ENCODE measurements at places on chromosomes 12 and 14.

DNA sequence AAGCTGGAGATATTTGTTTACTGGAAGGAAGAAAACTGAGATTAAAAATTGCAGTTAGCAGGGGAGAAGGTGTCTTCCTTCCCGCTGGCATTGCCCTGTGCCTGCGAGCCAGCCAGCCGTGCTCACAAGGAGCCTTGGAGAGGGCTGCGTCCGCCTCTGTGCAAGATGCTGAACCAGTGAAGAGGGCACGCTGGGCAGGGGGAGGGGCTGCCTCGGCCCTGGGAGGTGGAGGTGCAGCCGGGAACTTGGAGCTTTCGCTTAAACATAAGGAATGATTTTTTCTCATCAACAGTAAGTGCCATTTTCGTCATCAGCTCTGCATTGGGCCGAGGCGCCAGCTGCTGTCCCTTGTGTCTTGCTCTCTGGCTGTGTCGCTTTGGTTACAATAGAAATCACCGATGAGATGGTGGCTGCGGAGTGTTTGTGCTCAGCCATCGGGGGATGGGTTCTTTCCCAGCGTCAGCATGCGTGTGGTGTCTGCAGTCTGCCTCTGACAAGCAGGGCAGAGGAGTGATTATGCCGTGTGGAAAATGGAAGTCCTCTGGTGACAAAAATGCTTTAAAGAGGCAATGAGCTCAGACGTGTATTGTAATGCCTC lies 97.3 kb downstream of the ESR2 start:
- DNase-seq: no peak

DNA sequence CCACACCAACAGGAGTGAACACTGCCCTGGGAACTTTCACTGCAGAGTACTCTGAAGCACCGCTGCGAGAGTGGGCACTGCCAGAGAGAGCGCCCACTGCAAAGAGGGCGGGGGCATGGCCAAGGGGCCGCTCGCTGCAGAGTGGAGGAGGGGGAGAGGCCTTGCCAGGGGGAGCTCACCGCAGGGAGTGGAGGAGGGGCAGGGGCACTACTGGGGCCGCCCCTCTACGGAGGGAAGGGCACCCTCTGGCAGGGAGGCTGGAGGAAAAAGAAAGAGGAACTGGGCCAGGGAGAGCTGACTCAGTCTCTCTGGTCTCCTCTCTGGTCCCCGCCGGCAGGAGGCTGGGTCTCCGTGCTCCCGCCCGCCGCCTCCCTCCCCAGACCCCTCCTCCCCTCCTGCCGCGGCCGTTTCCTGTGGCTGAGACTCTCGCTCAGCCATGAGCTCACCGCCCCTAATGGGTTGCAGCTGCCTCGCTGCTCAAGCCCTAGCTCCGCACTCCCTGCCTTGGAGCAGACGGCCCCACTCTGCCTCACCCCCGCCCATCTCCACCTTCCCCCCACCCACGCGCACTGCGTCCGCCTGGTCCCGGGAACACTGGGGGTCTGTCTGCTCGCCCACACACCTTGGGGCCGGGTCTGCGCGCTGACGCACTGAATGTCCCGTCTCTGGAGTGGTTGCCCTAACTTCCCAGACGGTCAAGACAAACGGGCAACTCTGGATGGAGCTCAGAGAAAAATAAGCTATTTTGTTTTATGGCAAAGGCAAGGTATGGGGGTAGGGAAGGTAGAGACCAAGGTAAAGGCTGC lies 1.3 kb downstream of the ARHGEF40 start:
- DNase-seq: no peak

DNA sequence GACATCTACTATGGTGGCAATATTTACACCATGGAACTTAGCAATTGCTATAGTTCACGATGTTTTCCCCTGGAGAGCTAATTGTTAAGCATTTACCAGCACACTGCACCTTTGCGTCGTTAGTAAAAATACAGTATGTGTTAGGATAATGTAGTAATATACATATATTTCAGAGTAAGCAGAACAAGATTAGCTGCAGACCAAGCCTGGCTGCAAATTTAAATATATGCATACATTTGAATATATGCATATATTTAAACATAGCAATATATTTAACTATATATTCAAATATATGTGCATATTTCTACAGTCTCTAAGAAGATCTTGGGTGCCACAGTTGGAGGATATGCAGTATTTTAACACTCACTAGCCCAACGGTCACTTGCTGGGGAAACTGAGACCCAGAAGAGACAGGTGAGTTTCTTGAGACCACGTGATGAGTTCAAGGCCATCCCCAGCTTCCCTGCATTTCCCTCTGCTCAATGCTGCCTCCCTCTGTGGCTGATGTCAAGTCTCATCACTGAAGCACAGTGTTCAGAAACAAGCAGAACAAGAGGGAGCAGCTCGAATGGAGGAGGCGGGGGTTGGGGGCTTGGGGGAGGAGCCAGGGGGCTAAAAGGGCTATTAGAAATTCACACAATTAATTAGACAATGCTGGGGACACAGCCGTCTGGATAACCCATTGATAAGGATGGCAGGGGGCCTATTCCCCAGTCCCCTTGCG lies 708.0 kb downstream of the MED13L start:
- no peak for DNase-seq

GRCh38 chr14:104519721-104520120 lies 59.8 kb upstream of the C14orf180 start:
- DNase-seq: no peak

- no peak for DNase-seq
Observed at GRCh38 chr14:94853920-94854319, 84.0 kb upstream of the GSC start.

DNA sequence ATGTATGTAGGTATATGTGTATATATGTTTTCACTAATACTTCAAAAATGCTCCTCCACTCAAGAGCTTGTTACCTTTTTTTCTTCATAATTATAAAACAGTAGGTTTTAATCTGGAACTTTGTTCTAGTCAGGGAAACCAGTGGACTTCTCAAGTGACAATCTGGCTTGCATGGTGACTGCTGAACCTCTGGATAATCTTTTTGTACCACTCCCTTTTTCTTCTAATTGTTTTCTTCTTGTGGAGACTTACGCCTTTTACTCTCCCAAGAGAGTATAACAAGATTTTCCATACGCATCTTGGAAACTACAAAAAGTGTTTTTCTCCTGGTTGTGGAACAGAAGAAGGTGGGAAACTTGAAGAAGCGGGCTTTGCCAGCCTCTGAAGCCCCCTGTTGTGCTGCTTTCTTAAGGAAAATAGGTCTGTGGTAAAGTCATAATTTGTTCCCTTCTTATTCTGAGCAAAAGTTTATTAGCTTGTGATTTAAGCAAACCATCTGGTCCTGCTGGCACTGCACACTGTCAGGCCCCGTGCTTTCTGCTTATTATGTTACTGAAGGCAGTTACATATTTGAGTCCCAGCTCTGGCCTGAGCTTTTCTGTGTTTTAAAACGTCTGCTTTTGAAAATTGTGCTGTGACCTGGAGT lies 291.8 kb downstream of the ERC1 start:
- DNase-seq: no peak

GRCh38 chr12:58253663-58254062 lies 312.3 kb downstream of the ATP23 start:
- no peak for DNase-seq

DNA sequence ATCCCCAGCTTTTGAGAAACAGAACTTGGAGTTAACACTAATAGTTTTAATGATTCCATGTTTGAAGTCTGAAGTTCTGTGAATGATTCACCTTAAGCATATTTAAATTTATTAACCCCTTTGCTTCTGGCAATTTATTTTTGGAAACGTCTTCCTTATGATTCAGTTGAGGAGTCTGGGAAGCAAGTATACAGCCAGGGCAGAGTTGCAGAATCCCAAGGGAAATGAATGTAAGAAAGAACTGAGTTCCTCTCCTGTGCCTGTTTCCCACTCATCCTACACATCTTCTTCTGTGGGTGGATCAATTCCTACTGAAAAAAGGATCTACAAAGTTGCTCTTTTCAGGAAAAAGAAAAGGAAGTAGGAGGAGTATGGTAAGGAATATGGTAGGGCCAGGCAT lies 108.2 kb upstream of the CCDC91 start:
- DNase-seq: no peak

- no peak for DNase-seq
Observed at GRCh38 chr12:454833-455232, 4.9 kb upstream of the B4GALNT3 start.

GRCh38 chr12:93766796-93767523 lies 89.8 kb downstream of the CRADD start:
- DNase-seq: no peak

GRCh38 chr14:63401646-63402045 lies 82.9 kb upstream of the GPHB5 start:
- DNase-seq: no peak

- no peak for DNase-seq
Observed at GRCh38 chr14:65162031-65162430, 59.7 kb upstream of the MAX start.

- DNase-seq: no peak
Observed at GRCh38 chr14:99378782-99379214, 101.9 kb downstream of the SETD3 start.

- no peak for DNase-seq
Observed at GRCh38 chr14:36671149-36671548, 9.5 kb downstream of the PAX9 start.

- DNase-seq: no peak
Observed at GRCh38 chr14:94066089-94066676, 14.8 kb downstream of the DDX24 start.

GRCh38 chr14:86027144-86027543 lies 497.2 kb downstream of the FLRT2 start:
- no peak for DNase-seq

DNA sequence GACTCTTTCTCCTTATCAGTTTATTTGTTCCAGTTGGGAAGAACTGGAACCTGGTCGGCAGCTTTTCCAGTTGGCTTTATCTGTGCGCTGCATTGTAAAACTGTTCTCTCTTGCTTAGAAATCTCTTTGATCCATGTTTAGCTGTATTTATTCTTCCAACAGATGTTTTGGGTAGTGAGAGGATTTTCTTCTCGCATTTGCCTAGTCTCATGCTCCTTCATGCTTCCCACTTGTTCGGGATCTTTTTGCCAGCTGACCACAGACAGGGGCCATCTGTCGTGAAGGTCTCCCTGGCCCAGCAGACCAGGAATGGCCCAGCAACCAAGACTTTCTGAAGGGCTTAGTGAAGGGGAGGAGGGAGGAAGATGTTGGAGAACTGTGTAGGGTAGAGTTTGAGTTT lies 21.6 kb downstream of the NTF3 start:
- no peak for DNase-seq

DNA sequence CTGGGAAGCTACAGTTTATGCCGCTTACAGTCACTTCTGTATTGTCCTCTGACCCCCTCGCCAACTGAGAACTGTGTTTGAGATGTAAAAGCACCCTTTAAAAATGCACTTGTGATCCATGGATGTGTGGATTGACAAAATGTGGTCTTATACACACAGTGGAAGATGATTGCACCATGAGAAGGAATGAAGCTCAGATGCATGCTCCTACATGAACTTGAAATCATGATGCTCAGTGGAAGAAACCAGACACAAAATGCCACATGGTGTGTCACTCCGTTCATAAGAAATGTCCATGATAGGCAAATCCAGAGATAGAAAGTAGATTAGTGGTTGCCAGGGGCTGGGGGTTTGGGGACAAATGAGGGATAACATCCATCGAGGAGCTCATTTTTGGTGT lies 58.0 kb downstream of the PITPNM2 start:
- no peak for DNase-seq

- no peak for DNase-seq
Observed at GRCh38 chr14:74794947-74795346, 31.8 kb downstream of the YLPM1 start.

DNA sequence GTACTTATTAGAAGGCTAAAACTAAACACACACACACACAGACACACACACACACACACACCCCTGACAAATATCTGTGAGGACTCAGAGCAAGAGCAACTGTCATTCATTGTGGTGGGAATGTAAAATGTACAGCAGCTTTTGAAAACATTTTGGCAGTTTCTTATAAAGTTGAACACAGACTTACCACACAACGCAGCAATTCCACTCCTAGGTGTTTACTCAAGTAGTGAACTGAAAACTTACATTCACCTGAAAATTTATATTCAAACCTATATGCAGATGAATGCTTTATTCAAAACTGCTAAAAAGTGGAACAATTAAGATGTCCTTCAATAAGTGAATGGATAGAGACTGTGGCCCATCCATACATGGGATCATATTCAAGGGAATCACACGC lies 18.6 kb downstream of the ZNF605 start:
- no peak for DNase-seq

DNA sequence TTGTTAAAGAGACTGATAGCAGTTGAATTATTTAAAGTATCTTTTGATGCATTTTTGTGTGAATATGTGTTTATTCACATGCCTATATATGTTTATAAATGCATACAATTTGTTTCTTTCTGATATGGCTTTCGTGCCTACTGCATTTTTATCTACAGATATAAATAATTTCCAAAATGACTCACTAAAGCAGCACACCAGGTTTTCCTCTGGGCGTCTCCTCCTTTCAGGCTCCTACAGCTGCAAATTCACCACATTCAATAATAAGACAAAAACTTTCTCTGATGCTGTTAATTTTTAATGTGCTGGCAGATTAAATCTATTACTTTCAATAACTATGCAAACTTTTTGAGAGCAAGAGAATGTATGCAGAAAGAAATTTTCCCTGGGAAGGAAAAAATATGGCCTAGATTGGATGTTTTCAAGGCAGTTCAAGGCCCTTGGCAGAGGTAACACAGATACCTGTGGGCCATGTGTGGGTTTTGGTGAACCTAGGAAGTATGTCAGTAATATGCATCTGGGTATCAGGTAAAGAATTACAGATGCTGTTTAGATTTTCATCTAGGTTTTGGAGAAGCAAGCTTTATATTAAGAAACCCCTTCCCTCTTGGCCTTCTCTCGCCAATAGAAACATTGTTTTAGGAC lies 381.8 kb downstream of the EGLN3 start:
- DNase-seq: no peak
